Gastrocnemius medialis (tissue), 4 donors: ENCODE measurements at places on chromosomes 2 and 18.

GRCh38 chr18:48771641-48772375 lies 179.0 kb downstream of the SMAD7 start:
- peak; percentile 91 for DNase-seq

GRCh38 chr2:65232636-65233035 lies 5.0 kb downstream of the ACTR2 start:
- DNase-seq, result no peak

- DNase-seq, result no peak
Measured at GRCh38 chr2:143685421-143686078, 556.3 kb downstream of the ARHGAP15 start.

- DNase-seq, result no peak
Measured at GRCh38 chr18:79774111-79774510, 23.6 kb upstream of the KCNG2 start.

GRCh38 chr2:11998218-11998617 lies 251.8 kb downstream of the LPIN1 start:
- DNase-seq, result no peak

DNA sequence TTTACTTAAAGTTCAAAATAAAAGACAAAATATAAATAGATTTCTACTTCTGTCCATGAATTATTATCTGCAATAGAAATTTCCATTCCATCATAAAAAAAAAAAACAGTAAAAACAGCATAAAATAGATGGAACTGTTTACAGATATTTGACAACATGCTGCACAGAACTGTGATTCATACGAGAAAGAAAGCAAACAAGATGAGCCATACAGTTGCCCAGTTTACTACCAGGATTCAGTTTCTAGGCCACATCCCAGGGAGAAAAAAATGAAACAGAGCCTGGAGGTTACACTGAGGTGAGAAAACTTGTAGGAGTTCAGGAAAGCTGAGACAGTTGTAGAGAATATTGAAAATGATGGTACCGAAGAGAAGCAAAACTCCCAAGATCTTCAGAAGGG lies 1426.9 kb upstream of the ACVR2A start:
- DNase-seq, result no peak

DNA sequence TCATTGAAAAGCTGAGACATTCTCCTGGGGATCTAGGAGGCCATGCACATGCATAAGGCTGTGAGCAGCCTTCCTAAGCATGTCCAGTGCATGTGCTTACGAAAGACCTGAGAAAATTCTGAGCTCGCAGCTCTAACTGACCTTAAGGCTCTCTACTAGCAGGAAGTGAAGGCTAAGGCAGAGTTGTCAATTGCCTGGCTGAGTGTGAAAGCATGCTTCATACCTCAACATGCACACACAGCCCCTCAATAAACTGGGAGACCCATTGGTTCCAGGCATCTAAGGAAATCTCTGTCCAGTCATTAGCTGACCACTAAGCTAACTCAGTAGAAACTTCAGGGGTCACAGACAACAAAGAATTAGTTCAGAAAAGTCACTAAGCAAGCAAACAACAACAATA lies 42.0 kb downstream of the ALPK2 start:
- no peak for DNase-seq

DNA sequence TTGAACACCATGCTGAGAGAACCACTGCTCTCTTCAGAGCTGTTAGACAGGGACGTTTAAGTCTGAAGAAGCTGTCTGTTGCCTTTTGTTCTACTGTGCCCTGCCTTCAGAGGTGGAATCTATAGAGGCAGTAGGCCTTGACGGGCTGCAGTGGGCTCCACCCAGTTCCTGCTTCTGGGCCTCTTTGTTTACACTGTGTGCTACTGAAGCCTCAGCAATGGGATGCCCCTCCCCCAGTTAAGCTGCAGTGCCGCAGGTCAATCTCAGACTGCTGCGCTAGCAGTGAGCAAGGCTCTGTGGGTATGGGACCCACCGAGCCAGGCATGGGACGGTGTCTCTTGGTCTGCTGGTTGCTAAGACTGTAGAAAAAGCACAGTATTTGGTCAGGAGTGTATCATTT lies 162.3 kb upstream of the NXPH2 start:
- DNase-seq, result no peak

- no peak for DNase-seq
Measured at GRCh38 chr2:163682695-163683094, 53.1 kb downstream of the FIGN start.

- DNase-seq, result no peak
Measured at GRCh38 chr2:220246386-220246785, 619.0 kb downstream of the SLC4A3 start.

- DNase-seq, result no peak
Measured at GRCh38 chr2:96918754-96919550, 49.1 kb upstream of the SEMA4C start.

GRCh38 chr2:166074430-166074829 lies 53.4 kb downstream of the SCN1A start:
- DNase-seq, result no peak

GRCh38 chr2:51969347-51969746 lies 937.4 kb upstream of the NRXN1 start:
- no peak for DNase-seq
